ENCODE measurements at places on chromosomes 5 and 9.

GRCh38 chr5:14129123-14129522, 14.0 kb upstream of the TRIO start:
- no peak for DNase-seq

- DNase-seq, result no peak
Observed at GRCh38 chr5:125602184-125602583, 821.0 kb upstream of the GRAMD2B start.

- no peak for DNase-seq
Observed at GRCh38 chr5:169667896-169668674, 31.0 kb downstream of the DOCK2 start.

DNA sequence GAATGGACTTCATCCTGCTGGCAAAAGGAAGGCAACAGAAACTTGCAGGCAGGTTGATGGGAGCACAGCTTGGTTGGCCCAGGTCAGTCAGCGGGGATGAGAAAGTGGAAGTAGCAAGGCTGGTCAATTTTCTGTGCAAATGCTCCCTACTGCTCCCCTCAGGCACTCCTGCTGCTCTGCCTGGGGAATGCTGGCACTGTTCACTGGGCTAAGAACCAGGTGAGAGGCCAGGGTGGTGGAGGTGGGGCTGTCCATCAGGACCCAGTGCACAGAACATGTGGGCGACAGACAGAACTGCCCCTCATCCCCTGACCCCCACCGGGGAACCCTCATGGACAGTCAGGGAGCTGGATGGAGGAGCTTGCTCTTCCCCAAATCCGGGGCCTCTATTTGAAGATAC, 593.1 kb downstream of the IRX1 start:
- no peak for DNase-seq

- no peak for DNase-seq
Observed at GRCh38 chr9:77945798-77946197, 85.8 kb downstream of the GNAQ start.

DNA sequence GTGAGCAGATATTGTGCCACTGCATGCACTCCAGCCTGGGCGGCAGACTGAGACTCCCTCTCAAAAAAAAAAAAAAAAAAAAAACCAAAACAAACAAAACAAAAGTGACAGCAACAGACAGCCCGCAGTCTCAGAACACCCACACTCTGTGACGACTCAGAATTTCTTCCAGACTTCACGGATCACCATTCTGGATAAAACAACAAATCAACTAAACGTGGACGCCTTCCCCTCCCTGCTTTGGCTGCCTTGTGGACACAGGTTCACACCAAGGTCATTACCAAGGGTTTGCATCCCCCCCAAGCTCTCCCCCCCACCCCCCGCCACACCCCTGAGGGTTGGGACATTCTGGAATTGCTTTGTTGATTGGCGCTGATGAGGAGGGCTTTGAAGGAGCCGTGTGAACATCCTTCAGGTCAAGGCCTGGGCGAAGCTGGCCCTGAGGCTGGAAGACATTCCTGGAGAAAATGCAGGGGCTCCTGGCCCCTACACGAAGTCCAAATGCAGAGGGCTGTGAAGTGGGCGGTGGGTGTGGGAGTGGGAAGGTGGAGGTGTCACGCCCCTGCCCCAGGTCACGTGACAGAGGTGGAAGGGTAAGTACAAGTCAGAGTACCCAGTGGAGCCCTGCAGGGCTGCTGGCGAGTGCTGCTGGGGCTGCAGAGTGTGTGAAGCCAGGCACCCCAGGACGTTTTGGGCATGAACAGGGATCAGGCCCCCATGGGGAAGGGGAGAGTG, 10.1 kb downstream of the LCN10 start:
- no peak for DNase-seq

- DNase-seq, result no peak
Observed at GRCh38 chr9:5278486-5278885, 26.0 kb downstream of the RLN2 start.

DNA sequence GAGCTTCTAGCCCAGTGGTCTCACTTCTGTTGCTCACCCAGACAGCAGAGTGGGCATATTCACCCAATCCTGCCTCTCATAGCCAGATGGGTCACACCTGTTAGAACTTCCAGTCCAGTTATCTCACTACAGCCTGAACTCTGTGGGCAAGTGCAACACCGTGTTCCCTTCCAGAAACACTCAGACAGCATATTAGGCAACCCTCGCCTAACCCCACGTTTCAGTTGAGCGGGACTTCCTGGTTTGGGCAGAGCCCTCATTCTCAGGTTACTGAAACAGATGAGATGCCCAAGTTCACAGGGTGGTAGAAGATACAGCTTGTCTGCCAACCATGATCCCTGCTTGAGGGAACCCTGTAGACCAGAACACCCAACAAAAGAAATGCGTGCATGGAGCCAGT, 538.2 kb downstream of the CYLC2 start:
- DNase-seq, result no peak

- DNase-seq, result no peak
Observed at GRCh38 chr9:120161776-120162175, 418.2 kb downstream of the CDK5RAP2 start.
